ENCODE measurements at places on chromosomes 5 and 9. TPM values are rescaled to one million over a fixed set of nuclear protein-coding genes. Genes with fewer than 3 reads are reported as not detected.

HSD17B3 gene
- total RNA-seq = 0.13 TPM

FRRS1L gene
- not detected for total RNA-seq

FYB1 gene
- 0.26 TPM for total RNA-seq

BAAT gene
- total RNA-seq = not detected

PCDHGA12 gene
- 22.3 TPM for total RNA-seq

PLAC8L1 gene
- total RNA-seq = 0.40 TPM

TXNDC8 gene
- not detected for total RNA-seq

GARIN3 gene
- total RNA-seq = not detected

SGTB gene
- total RNA-seq = 11.8 TPM

RORB gene
- total RNA-seq = 11.6 TPM

OSMR gene
- total RNA-seq = 56.5 TPM

SPATA9 gene
- total RNA-seq = not detected

PCDHGA3 gene
- 2.9 TPM for total RNA-seq

IFT74 gene
- 17.0 TPM for total RNA-seq

All from aortic smooth muscle cell (primary cell).